ENCODE measurements at places on chromosomes 6 and 20.

GRCh38 chr20:32444474-32445220, 86.5 kb downstream of the ASXL1 start:
- no peak for DNase-seq

DNA sequence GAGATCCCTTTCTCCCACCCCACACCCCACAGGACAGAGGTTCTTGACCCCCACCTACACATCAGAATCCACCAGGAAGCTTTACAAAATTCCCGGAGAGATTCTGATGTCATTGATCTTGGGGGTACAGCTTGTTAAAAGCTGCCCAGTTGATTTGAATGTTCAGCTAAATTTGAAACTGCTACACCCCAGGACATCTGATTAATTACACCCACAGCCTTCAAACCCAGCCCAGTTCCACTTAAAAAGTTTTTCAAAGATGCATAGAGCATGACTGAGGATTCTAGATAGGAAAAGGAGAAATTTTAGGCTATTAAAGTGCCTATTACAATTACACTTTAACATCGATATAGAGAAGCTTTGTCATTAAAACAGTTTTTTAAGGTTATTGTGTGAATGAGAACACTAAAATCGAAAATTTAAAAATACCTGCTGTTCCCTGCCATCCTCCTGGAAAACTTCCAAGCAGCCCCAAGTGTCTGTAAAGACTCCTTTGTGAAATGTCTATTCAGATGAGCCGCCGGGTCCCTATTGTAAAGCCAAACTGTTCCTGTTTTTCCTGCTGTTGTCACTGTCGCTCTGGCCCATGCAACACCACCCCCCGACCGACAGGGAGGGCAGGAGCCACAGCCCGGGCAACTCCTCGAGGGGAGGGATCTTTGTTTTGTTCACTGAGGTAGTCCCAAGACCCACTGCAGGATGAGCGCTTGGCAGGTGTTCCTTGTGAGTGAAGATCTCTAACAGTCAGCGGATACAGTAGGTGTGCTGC, 132.5 kb upstream of the PHACTR3 start:
- no peak for DNase-seq

GRCh38 chr6:72760114-72760793, 138.4 kb downstream of the KCNQ5 start:
- peak; percentile 48 for DNase-seq

DNA sequence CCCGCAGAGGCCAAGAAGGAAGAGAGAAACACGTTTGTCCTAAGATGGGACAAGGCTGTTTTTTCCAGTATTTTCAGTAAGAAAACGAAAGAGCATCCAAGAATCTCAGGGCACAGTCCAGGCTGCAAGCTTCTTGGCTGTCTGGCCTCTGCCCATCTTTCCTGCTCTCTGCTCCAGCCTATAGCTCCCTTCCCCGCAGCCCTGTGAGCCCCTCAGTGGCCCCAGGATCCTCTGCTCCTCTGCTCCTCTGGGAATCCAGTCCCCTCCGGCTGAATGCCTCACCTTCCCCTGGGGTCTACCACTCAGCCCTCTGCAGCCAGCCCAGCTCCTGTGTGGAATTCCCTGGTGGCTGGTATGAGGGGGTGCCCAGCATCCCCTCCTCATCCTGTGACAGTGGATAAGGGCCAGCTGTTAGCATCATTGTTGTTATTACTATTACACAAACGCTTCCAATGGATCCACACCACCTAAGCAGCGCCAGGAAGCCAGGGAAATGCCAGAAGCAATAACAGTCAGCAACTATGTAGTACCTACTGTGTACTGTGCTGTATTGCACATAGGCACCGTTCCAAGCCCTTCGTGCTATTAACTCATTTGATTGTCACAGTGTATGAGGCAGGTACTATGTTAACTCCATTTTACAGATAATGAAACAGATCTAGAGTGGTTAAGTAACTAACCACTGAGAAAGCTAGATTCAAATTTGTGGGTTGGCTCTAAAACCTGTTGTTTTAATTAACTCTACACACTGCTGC, 60.3 kb upstream of the PTPN1 start:
- DNase-seq, result no peak

GRCh38 chr6:49468042-49468441, 4.9 kb downstream of the CENPQ start:
- no peak for DNase-seq

DNA sequence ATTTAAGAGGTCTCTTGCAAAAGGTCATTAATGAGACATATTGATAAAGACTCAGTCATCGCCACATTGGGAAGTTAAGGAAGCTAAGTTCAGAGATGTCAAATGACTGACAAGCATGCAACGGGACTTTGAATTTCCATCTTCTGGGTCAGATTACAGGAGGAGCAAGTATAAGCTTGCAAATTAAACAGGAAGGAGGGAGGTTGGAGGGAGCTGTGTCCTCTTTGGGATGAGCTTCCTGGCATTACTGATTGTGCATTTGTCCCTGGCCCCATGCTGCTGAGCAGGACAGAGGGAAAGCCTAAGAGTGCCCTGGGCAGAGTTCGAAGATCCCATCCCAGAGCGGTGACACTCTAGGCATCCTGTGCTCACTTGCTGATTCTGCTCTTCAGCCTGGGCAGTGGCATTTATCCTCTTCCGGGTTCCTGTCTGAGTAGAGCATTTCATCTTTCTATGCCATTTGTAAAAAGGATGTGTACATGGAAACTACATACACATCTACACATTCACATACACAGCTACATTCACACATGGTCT, 40.5 kb downstream of the SLC22A1 start:
- DNase-seq, result no peak

GRCh38 chr6:162562041-162562440, 165.5 kb downstream of the PRKN start:
- no peak for DNase-seq

DNA sequence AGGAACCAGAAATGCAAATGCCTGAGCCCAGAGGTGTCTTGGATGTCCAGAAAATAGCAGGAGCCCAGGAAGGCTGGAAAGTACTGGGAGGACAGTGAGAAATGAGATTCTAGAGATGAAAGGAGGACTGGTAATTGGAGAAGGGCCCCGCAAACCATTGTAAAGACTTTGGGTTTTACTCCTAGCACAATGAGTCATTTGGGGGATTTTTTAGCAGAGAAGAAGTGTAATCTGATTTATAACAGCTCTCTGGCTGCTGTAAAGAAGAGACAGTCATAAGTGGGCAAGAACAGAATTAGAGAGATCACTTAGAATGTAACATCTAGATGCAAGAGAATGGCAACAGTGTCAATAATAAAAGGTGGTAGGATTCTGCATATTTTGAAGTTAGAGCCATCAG, 40.2 kb downstream of the SLC35F1 start:
- DNase-seq, result no peak

GRCh38 chr6:83464381-83465140, 33.7 kb upstream of the ME1 start:
- no peak for DNase-seq

GRCh38 chr6:149906405-149906804, 8.5 kb upstream of the RAET1E start:
- no peak for DNase-seq

DNA sequence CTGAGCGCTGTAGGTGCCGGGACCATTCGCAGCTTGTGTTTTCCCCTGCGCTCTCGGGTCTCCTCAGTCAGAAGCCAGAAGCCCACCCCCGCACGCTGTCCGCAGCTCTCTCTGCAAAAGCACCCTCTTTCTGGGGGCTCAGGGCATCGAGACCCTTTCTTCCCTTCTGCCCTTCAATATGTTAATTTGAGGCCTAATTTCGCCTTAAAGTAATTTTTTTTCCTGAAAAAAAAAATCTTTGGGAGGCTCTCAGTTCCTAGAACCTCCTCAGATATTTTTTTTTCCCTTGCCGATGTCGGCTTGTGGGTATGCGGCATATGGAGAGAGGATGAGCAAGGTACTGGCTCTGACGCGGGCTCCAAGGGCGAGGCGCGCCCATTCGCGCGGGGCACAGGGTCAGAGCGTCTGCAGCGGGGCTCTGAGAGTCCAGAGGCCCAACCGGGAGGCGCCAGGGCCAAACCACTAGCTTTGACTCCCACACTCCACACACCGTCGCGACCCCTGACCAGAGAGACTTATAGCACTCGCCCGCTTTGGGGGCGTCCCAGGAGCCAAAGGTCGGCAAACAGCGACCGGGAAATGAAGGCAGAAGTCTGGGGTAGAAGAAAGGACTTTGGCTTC, 893 bp downstream of the PRDM13 start:
- DNase-seq, result no peak

GRCh38 chr6:31572041-31572911, at the start of gene LTA:
Gene LTA (plus strand): TSS chr6:31572289. CDS start chr6:31572743, 454 bp downstream.
- no peak for DNase-seq

DNA sequence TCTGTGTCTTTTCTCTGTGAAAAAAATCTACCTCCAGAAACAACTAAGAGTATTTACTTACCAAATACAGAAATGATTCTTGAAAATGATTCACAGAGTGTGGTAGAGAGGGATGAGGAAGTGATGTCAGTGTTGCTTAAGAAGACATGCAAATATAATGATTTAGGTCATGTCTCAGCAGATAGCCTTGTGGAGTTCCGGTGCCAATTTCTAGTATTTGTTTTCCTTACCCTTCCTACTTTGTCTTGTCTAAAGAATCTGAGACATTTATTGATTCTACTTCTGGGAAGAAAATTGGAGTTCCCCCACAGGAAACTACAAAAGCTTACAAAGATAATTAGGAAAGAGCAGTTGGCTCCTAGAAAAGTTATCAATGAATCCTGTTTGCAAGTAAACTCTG, 68.8 kb downstream of the GJA1 start:
- DNase-seq, result no peak

DNA sequence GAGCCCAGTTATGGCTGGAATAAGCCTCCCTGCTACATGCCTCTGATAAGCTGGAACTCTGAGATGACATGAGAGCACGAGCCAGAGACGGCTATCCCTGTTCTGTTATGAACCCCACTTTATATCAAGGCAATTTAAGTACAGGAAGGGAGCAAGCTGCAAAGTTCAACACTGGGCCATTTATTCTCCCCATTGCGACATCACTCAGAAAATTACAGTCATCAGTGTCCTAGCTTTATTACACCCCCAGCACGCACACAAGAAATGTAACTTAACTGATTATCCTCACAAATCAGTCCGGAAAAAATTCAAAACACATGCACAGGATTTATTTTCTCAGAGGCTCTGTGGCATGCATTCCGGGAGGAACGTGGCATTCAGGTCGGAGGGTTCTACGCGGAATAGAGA, 125.3 kb upstream of the SLC2A12 start:
- DNase-seq, result no peak

DNA sequence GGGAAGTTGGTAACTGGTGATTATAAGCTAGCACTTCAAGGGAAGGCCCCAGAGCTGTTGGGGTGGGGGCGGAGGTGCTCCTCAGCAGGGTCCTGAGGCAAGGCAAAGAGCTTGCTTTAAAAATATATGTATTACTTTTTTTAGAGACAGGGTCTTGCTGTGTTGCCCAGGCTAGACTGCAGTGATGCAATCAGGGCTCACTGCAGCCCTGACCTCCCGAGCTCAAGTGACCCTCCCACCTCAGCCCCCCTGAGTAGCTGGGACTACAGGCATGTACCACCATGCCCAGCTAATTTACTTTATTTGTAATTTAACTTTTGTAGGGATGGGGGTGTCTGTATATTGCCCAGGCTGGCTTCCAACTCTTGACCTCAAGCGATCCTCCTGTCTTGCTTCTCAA, 87.2 kb downstream of the MYB start:
- DNase-seq, result no peak
